ENCODE measurements at places on chromosomes 16 and 17.

GRCh38 chr17:81095383-81095762, 60.4 kb downstream of the BAIAP2 start:
- no peak for DNase-seq

DNA sequence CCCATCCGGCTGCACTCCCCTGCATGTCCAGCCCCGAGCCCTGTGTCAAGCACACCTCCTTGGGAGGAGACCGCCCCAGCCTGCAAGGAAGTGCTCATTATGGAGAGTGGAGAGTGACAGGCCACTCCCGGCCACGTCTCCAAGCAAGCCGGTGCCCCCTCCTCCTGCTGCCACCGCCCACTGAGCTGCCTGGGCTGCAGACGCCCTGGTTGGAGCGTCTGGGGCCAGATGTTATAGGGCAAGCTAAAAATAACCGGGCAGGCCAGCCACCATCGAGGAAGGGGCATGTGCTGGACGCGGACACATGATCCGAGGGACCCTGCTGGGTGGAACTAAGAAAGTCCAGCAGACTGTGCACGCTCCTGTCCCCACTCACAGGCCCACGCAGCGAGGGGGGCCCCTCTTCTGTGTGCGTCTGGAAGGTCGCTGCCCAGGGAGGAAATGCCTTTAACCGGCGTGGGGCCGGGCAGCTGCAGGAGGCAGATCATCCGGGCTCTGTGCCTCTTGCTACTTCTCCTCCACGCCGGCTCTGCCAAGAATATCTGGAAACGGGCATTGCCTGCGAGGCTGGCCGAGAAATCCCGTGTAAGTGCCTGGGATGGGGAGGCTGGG, at the start of gene WFDC1:
Gene WFDC1, plus strand, starts transcription at position 348 of the 612 bp plus-strand sequence. Its CDS starts 94 bp downstream, at position 442.
- no peak for DNase-seq

DNA sequence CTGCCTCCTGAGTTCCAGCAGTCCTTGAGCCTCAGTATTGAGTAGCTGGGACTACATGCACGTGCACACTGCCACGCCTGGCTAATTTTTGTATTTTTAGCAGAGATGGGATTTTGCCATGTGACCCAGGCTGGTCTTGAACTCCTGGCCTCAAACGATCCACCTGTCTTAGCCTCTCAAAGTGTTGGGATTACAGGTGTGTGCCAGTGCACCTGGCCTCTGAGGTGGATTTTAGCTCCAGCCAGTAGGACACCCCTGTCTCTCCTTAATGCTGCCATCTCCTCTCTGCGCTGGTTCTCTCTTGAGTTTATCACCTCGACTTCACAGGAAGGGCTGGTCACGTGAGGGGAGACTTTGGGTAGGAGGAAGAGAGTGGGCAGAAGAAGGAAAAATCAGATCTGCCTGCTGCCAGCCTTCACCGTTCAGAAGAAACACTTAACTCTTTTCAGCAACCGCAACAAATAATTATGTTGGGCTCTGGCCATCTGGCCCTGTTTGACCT, 55.1 kb downstream of the NDE1 start:
- DNase-seq = no peak

DNA sequence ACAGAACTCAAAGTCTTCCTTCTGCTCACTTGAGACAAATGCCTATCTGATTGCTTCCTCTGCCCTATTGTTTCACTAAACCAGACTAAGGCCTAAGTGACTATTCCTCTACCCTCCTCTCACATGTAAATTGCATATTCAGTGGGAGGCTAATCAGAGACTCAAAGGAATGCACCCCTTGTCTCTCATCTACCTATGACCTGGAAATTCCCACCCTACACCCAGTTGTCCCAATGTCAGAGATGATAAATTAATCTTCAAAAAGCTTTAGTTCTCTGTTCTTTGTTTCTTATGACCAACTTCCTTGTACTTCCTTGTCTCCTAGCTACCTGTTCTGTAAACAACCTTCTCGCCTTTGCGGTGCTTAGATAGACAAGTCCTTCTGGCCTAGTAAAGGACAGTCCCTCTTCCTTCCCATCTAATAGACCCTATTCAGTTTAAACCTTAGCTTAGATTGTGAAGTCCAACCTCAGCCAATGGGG, 76.0 kb downstream of the EMP2 start:
- no peak for DNase-seq

DNA sequence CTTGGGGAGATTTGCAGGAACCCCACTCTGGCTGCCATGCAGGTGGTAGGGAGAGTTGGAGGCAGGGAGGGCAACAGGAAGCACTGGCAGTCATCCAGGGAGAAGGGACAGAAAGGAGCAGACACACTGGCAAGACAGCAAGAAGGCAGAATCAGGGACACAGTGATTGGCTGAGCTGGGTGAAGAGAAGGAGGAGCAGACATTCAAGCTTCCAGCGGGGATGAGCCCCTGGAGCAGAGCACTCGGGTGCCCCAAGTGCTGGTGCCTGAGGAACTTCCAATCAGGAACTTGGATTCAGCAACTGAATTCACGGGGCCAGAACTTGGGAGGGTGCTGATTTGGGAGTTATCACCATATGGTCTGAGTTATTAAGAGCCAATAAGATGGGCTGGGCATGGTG, 6.3 kb upstream of the ITGA3 start:
- DNase-seq = no peak

DNA sequence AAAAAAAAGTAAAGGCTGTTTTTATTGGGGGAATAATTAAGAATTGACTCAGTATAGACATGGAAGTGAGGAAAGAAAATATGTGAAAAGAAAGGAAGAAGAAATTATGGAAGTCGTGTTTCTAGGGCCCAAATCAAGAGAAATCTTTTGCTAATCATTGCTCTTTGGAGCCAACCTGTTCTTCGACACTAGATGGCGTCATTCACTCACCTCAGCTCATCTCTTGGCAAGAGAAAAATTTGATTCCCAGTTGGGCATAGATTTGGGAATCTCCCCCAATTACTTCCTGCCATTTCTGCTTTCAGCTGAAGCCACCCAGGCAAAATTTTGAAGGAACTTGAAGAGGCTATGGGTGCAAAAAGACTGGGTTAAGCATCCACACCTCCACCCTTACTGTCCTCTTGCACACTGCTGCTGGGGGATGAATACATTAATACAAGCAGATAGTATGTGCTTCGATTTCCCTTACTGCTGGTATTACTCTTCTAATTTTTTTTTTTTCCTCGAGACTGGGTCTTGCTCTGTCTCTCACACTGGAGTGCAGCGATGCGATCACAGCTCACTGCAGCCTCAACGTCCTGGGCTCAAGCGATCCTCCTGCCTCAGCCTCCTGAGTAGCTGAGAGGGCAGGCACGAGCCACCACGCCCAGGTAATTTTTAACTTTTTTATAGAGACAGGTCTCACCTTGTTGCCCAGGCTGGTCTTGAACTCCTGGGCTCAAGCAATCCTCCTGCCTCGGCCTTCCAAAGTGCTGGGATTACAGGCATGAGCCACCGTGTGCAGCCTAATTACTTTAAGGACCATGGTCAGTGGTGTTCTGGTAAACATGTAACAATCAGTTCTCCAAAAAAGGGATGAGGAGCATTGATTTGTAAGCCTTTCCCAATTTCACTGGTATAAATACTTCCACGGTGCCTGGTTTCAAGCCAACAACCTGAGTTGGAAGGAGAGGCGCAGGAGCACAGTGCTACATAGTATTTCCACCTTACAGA, 13.5 kb downstream of the PSMD7 start:
- DNase-seq = peak; percentile 65

GRCh38 chr17:50647187-50647586, 12.5 kb downstream of the ABCC3 start:
- no peak for DNase-seq

GRCh38 chr17:17638467-17638866, 42.8 kb upstream of the RAI1 start:
- no peak for DNase-seq

- DNase-seq = no peak
These were observed 5.4 kb upstream of the CLDN9 start for GRCh38 chr16:3007059-3007956.

GRCh38 chr17:58370309-58370708, 18.3 kb upstream of the SUPT4H1 start:
- DNase-seq = no peak

- no peak for DNase-seq
These were observed 22.8 kb upstream of the UBE2I start for GRCh38 chr16:1286513-1287094.

DNA sequence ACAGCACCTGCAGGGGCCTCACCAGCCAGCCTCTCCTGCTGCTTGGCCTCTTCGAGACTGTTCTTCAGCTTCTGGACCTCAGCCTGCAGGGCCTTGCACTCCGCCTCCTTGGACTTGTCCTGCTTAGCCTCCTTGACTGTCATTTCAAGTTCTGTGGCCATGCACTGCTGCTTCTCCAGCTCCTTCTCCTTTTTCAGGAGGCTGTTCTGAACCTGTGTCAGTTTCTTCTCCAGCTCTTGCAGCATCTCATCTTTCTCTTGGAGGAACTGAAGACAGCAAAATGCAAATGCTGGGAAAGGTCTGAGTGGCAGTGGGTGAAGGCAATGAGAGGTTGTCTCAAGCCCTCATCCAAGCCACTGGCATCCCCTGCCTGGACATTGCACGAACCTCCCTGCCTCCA, 39.1 kb downstream of the DHX38 start:
- DNase-seq = no peak

GRCh38 chr17:56230660-56231059, 77.4 kb downstream of the ANKFN1 start:
- DNase-seq = no peak

GRCh38 chr17:61809816-61810392, 53.4 kb downstream of the BRIP1 start:
- peak; percentile 12 for DNase-seq

- DNase-seq = no peak
These were observed 310.0 kb downstream of the SEC14L1 start for GRCh38 chr17:77450742-77451244.

GRCh38 chr17:29720551-29720950, 97.8 kb upstream of the CORO6 start:
- DNase-seq = no peak

DNA sequence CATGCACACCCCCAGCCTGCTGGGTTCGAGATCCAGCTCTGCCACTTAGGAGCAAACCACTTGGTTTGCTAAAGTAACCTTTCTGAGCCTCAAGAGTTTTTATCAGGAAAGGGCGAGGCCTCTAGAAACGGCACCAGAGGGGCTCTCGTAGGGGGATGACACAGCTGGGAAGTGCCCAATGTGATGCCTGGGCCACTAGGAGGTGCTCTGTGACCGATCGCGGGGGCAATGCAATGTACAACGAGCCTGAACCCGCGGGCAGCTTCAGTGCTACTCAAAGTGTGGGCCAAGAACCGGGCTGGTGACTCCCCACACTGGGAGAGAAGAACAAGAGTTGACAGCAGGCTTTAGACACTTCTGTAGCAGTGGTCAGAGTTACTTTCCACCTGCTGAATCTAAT, 9.4 kb downstream of the C16orf89 start:
- no peak for DNase-seq

- DNase-seq = no peak
These were observed 128.5 kb upstream of the RBL2 start for GRCh38 chr16:53305743-53306142.

DNA sequence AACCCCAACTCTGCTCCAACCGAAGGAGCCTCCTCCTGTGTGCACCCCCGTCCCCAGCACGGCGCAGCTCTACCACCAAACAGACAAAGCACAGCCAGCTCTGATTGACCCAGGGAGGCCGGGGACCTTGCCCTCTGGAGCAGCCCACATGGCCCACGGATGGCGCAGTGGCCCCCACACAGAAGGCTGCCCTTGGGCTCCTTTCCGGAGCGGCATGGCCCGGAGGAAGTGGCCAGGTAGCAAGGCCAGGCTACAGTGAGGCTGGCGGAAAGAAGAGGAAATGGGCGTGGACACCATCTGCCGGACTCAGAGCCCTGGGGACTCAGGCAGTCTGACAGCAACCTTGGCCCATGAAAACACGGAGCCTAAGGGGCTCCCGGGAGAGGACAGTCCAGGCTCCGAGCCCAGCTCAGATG, 19.9 kb upstream of the ZC3H18 start:
- DNase-seq = no peak

- no peak for DNase-seq
These were observed at the start of gene MYO15B for GRCh38 chr17:75587675-75588595. Gene MYO15B (plus strand): TSS chr17:75587800. CDS start chr17:75588058, 258 bp downstream.

DNA sequence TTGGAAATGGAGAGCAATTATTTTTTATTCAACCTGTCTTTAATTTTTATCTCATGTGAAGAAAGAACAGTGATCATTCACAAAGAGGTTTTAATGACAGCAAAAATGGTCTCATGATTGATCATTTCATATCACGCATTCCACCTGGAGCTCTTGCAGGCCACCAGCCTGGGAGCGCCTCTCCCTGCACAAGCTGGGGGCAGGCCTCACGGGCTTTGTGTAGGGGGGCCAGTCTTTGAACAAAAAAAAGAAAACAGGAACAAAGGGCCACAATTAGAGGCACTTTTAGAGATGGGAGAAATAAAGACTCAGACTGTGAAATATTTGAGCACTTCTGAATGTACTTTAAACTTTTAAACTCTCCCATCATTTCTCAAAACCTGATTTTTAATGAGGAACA, 232.9 kb downstream of the CHD9NB start:
- DNase-seq = no peak

- DNase-seq = no peak
These were observed 82.5 kb downstream of the OR1D5 start for GRCh38 chr17:2980904-2981246.

DNA sequence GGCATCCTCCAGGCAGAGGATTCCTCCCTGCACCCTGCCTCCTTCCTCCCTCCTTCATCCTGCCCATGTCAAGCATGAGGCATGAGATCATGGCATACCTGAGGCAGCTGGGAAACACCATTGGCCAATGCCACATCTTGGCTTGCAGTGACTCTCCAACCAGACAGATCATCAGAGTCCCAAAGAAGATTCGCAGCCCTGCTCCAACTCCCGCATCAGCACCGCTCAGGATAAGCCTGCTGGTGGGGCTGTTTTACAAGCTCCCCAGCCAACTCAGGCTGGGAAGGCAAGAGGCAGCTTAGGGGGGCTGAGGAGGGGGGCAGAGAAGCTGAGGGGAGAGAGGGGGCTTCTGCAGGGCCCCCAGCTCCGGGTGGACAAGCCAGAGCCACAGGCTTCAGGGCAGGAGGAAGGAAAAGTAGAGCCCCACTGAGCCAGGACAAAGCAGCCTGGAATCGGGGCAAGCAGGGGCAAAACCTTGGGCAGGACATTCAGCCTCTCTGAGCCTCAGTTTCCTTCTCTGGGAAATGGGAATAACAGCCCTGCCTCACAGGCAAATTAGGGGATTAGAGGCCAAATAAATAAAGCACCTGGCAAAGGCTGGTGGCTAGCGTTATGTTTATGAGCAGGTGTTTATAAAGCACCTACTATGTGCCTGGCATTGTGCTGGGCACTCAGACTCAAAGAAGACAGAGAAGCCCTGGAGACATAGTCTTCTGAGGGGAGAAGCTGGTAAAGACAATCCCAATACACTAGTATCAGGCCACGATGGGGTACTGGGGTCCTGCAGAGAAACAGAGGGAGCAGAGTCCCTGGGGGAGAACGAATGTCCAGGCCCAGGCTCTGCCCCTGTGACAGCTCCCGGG, 88.1 kb downstream of the GOSR1 start:
- DNase-seq = no peak

DNA sequence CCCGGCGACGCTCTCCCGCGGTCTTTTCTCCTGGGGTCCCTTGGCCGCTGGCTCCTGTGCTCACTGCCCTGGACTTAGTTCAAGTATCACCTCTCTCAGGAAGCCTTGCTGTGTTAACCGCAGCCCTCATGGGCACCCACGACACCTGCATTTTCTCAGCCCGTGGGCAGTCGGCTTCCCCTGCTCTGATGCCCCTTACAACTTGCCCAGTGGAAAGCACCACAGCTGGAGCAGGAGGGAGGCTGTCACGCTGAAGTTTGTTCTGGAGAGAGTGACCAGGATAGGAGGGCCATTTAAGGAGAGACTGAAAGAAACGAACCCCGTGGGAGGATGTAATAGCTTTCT, 395 bp downstream of the STXBP4 start:
- peak; percentile 11 for DNase-seq

All from RWPE1 (cell line).